ENCODE measurements at places on chromosomes 2 and 18. TPM values are rescaled to one million over a fixed set of nuclear protein-coding genes. Genes with fewer than 3 reads are reported as not detected.
A peak's percentile ranks its signal among the peaks of the same experiment; 100 is the strongest.

DNA sequence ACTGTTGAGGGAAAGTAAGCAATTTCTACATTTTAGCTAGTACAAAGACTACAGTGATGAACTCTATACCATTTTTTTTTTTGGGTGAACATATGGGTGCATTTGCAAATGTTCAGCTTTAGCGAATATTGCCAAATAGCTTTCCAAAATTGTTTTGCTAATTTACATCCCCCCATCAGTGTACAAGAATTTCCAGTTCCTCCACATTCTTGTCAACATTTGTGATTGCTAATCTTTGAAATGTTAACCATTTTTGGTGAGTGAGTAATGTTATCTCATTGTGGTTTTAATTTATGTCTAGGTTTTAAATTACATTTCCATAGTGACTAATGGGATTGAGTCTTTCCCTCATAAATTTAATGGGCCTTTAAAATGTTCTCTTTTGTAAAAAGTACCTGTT is 16.4 kb upstream of the CNRIP1 start:
- no peak for DNase-seq

DNA sequence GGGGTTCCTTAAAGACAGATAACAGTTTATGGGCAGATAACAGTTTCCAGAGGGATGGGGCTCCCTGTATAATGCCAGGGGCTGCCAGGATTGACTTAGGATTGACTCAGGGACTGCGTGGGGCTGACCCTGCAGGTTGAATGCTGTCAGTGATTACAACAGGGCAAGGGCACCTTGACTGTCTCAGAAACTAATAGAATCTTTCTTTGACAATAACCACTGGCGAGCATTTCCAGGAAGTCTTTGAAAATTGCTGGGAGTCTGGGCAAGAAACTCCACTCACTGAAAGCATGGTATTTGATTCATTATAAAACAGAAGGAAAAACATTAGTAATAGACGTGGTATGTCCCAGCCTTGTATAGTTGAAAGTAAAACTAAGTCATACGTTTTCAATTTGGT is 101.0 kb downstream of the GPD2 start:
- peak; percentile 22 for DNase-seq

Gene MAP3K19
- total RNA-seq: not detected

GRCh38 chr2:189799030-189799331 is 14.7 kb downstream of the PMS1 start:
- no peak for DNase-seq

DNA sequence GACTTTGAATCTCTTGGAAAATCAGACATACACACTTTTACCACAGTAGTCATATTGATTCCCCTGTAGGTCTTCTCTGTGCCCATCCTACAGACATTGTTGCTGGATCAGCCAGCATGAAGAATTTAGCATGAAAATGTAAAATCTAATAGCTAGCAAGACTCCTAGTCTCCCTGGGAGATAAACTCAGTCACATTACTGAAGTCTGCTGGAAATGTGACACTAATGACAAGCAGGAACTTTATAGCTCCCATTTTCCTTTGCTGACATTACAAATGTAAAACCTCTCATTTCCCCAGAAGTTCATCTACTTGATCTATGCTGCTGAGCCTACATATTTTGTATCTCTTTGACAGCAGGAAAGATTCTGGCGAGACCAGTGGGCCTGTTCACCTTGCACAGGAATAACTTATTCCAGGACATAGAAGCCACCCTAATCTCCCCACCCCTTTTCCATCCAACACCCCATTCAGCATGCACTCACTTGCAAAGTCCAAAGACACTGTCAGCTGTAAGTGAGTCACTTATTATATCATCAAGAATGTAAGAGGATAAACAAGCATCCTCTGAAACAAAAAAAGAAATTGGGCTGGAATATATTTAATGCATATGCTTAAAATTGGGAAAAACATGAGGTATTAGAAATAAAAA is 648.3 kb upstream of the PKDCC start:
- no peak for DNase-seq

DNA sequence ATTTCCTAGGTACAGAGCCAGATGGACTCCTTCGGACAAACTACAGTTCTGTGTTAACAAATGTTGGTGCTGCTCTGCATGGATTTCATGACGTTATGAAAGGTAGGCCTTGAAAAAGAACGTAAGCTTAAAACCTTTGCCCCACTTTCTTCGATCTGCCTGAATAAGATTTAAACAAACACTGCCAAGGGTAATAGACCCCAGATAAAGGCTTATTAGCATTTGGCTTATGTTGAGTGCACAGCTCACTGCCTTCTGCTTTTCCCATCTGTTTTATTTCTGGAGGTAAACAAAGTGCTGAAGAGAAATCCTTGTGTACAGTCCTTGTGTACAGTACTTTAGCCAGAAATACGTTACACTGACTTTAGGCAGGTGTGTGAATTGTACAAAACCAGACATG is 50.0 kb upstream of the STON1 start:
- DNase-seq: no peak

GRCh38 chr2:231521443-231521842 is 8.8 kb downstream of the NMUR1 start:
- no peak for DNase-seq

- DNase-seq: no peak
Observed at GRCh38 chr18:3973191-3973850, 481.8 kb downstream of the DLGAP1 start.

All from skin of body (tissue), 3 donors.